ENCODE measurements at places on chromosomes 12 and 14.

GRCh38 chr12:82730953-82731459 lies 44.3 kb downstream of the TMTC2 start:
- DNase-seq = no peak

- no peak for DNase-seq
Observed at GRCh38 chr14:24613747-24614146, 4.3 kb upstream of the GZMH start.

DNA sequence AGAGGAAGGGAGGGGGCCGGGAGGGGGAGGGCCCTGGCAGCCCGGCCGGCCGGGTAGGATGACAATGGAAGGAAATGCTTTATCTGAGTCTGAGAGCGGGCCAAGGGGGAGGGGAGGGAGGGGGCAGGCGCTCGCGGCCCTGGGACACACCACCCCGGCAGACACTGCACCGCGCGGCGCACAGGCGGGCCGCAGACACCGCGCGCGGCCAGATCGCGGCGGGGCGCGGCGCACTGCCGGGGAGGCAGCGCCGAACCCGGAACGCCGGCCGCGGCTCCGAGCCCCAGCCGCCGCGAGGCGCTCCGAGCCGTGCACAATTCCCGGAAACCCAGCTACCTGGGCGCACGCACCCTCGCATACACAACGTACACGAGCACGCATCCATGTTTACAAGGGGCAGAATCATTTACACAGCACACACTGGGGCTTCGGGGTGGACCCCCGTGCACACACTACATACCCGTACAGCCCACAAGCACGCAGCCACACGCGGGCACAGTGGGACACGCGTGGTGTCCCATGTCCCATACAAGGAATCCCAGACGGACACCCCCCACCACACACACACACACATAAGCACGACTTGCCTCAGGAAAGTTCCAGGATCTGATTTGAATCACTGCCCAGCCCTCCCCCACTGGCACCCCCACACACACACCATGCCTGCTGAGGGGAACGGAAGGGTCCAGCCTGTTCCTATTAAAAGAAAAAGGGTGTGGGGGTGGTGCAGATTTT lies at the start of gene HDAC7:
Gene HDAC7 (minus strand): TSS at position 8 of the 735 bp plus-strand sequence. CDS start 118 bp downstream, outside the sequence.
- no peak for DNase-seq

GRCh38 chr12:125185311-125185739 lies 120.1 kb downstream of the AACS start:
- DNase-seq = no peak
